ENCODE measurements at places on chromosomes 11 and 22.

DNA sequence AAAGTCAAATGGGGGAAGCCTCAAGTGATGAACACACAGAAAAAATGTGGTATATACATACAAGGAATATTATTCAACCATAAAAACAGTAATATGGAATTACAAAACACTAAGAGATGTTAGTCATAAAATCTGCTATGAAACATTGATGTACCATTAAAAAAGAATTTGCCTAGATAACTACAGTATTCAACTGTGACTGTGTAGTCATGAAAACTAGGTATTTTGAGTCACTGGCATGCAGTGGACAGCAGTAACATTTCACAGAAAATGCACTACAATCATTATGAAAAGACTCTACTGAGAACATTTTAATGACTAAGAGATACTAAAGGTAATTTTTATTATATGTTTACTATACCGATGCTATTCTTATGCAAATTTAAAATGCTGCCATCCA is 11.7 kb downstream of the ZNF195 start:
- DNase-seq, result no peak

DNA sequence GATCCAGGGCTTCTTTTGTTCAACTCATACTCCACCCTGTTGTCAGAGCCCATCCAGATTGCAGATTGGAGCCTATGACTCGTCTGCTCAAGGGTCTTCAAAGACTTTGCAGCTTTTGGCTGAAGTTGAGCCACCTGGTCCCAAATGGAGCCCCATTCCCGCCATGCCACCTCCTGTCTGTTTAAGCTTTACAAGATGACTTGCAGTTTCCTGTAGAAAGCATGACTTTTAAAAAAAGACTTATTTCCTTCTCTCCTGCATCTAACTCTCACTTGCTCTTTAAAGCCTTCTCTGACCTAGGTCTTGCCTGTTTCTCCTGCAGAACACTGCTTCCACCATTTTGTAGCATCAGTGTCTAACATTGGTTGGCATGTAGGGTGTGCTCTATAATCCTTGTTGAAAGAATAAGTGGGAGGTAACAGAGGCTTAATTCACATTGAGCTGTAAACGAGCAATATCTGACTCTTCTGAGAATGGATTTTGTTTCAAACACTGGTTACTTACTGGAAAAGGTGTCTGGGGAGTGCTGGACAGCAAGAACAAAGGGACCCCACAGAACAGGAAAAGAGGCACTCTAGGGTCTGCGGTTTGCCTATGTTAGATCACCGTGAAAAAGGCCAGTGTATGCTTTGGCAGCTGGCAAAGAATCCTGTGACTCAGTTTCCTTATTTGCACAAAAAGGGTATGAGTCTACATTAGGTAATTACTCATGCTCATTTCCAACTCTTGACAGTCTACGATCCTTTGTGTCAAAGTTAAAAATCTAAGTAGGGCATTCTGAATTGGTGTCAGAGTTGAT is 30.3 kb downstream of the NF2 start:
- DNase-seq, result no peak

GRCh38 chr11:6570691-6571427 is 32.6 kb downstream of the RRP8 start:
- DNase-seq, result no peak

GRCh38 chr11:126833065-126833464 is 167.5 kb downstream of the KIRREL3 start:
- no peak for DNase-seq

DNA sequence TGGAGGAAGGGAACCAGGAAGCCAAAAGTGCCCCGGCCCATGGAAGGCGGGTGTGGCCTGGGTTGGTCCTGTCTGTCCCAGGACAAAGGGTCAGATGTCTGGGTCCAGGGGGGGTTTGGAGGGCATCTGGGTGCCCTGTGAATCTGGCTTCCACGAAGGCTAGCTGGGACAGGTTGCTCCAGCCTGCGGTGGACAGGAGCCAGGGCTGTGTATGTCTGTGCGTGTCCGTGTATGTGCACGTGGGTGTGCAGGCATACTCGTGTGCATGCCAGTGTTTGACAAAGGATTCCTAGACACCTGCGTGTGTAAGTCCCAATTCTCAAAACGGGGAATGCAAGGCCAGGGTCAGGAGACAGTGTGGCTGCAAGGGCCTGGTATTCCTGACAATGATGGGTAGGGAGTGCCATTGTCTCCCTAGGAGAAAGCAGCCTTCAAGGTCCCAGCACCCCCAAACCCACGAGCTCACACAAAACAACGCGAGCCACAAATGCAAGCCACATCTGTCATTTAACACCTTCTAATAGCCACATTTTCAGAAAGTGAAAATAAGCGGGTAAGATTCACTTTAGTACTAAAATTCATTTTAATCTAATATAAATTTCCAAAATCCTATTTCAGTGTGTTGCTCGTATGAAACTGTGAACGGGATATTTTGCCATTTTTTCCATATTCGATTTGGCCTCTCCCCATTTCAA is 78.4 kb upstream of the WNT7B start:
- no peak for DNase-seq

GRCh38 chr11:72696866-72697700 is 22.9 kb upstream of the PDE2A start:
- DNase-seq, result no peak

DNA sequence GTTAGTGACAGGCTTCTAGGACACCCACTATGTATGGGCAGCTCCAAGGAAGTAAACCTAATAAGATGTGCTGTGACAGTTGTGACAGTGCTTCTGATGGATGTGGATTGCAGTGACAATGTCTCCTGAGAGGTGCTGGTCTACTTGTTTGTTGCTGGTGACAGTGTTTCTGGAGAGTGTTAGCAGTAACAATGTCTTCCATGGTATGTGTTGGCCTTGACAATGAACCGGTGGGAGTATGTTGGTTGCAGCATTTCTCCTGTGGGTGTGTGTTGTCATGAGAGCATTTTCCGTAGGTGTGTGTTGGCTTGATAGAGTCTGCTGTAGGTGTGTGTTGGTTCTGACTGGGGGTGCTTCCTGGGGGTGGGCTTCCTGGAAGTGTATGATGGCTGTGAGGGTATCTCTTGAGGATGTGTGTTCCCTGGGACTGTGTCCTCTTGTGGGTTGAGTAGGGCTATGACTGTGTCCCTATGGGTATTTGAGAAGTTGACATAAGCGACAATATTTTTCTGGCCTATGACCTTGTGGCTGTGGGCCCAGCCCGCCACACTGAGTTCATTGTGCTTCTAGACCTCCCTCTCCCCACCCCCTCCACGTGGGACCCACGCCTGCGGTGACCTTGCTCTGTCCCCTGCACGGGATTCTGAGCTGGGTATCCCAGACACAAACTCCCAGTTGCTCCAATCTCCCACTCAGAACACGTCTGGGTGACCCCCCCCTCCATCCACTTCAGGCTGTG is 1.2 kb downstream of the DCHS1 start:
- no peak for DNase-seq

DNA sequence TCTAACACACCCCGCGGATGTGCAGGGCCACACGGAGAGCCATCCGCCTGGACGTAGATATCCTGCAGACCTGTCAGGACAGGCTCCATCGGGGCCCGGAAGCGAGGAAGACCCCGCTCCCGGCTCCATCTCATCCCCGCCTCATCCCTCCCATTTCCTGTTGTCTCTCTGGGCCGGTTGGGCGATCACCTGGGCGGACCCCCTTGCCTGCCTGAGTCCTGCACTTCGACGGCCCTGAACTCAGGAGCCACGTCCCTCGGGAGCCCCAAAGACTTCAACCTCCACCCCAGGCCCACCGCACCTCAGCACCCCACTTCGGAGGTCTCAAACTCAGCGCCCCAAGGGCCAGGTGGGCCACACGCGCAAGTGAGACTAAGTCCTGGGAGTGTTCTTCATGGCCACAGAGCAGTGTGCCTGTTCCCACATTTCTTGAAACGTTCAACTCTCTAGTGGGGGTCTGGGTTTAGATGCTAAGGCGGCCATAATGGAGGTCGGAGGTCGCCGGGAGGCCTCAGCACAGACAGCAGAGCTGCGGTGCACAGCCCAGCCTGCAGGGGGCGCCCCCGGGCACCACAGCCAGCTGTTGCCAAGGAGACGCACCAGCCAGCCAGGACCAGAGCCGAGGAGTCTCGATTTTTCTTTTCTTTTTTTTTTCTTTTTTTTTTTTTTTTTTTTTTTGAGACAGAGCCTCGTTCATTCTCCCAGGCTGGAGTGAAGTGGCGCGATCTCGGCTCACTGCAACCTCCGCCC is 26.0 kb upstream of the FADD start:
- peak; percentile 35 for DNase-seq

DNA sequence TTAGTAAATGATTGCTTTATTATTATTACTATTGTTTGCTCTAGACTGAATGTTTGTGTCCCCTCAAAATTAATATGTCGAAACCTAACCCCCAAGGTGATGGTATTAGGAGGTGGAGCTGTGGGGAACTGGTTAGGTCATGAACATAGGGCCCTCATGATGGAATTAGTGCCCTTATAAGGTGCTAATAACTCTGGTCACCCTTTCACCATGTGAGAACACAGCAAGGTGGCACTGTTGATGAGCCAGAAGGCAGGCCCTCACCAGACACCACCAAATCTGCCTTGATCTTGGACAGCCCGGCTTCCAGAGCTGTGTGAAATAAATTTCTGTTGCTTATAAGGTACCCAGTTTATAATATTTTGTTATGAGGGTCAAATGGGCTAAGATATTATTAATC is 95.8 kb downstream of the BDNF start:
- no peak for DNase-seq

DNA sequence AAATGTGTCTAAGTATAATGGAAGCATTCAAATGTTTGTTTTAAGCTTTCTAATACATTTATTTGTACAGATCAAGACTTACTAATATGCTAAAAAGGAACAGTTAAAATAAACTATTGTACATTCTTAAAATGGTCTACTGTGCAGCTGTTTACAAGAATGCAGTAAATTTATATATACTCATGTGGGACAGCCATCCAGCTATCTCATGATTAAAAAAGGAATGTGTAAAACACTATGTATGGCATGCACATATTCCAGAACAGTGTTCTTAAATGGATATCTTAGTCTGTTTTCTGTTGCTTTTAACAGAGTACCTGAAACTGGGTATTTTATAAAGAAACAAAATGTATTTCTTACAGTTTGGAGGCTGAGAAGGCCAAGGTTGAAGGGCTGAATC is 30.2 kb upstream of the CSTF3 start:
- DNase-seq, result no peak

GRCh38 chr22:46175631-46176030 is 25.3 kb downstream of the PPARA start:
- no peak for DNase-seq

- DNase-seq, result no peak
Observed at GRCh38 chr11:74966651-74967050, 17.6 kb downstream of the SPCS2 start.

- no peak for DNase-seq
Observed at GRCh38 chr22:36455571-36456463, 25.6 kb downstream of the TXN2 start.

GRCh38 chr11:26947904-26948639 is 45.8 kb upstream of the FIBIN start:
- DNase-seq, result no peak

DNA sequence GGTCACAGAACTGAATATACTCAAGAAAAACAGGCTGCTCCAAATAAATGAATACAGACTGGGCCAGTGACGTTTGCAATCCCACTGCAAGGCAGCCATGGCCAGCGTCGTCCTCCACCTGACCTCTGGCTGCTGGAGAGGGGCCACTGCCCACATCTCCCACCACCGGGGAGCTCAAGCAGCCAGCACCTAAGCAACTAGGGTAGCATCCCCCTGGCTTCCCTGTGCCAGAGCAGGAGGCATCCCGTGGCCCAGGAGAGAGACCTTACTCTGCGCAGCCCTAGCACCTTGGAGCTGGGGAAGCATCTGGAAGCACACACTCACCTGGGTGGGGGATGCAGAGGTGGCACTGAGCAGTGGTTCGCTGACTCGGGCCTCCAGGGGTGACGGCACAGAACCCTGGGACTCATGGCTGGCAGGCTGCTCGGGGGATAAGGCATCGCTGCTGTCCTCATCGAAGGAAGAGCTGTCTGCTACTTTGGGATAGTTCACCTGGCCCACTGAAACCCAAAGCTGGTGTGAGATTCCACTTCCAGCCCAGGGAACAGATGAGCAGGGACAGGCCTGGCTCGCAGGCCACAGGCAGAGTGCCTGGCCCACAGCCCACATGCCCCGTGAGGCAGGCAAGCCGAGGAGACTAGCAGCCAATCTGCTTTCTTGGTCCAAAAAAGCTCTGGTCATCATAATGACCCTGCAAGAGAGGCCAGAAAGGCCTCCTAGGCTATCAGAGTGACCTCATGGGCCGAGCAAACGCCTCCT is 53.7 kb downstream of the SGSM3 start:
- DNase-seq, result no peak

DNA sequence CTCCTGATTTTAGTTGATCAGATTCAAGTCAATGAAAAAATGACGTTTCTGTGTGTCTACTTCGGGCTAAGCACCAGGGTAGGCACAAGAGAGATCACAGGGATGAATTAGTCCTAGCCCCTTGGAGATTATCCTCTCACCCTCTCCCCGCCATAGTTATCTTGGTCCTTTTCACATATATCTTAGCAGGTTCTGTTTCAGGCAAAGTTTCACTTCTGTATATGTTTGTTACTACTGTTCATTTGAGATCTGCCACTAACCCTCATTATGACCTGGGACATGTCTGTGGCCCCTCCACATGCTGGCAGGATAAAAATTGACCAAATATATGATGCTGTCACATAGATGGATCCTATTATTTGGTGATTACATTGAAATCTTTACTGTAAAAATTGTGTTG is 186.1 kb downstream of the AASDHPPT start:
- DNase-seq, result no peak

GRCh38 chr11:134512571-134513538 is 100.8 kb upstream of the B3GAT1 start:
- no peak for DNase-seq

DNA sequence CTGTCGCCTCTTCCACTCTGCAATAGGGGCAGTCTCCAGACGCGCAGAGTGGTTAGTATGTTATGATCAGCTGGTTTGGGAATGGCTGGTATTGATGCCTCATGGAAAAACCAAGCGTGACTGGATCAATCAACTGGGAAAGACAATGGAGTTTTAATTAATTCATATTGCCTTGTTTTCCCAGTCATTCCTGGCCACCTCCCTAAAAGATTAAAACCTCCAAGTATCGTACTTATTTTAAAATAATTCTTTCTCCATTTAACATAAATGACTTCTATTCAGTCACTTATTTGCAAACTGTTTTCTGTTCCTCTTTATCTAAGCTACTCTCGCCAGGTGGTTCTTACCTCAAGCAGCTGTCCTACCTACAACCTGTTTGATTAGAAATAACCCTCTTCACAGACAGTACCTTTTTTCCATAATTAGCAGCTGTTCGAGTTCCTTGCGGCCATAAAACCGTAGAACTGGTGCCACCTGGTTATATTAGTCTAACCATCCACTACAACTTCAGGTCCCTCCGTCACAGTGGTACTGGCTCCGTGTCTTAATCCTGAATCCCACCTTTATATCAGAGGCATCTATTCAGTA is 898 bp downstream of the ZNF215 start:
- no peak for DNase-seq

GRCh38 chr11:102253020-102253715 is 64.1 kb upstream of the BIRC3 start:
- DNase-seq, result no peak

GRCh38 chr11:119952441-119952840 is 185.5 kb downstream of the TRIM29 start:
- no peak for DNase-seq

- no peak for DNase-seq
Observed at GRCh38 chr11:10503221-10503620, 37.8 kb downstream of the RNF141 start.
